Endothelial cell of umbilical vein (primary cell): ENCODE measurements at places on chromosomes 6 and 20. TPM values are rescaled to one million over a fixed set of nuclear protein-coding genes. Genes with fewer than 3 reads are reported as not detected.

Gene TNXB
- total RNA-seq, result 2.7 and 3.2 TPM in 2 replicates

Gene NOTCH4
- 114 and 120 TPM in 2 replicates for total RNA-seq

Gene ZKSCAN4
- 3.6 and 4.1 TPM in 2 replicates for total RNA-seq

Gene HSPA1L
- 0.74 and 0.77 TPM in 2 replicates for total RNA-seq

Gene SERINC1
- total RNA-seq, result 76.5 and 82.0 TPM in 2 replicates

Gene MAN1A1
- total RNA-seq, result 12.9 and 13.3 TPM in 2 replicates

Gene FNDC11
- total RNA-seq, result 0.51 and 0.71 TPM in 2 replicates

Gene ANGPT4
- not detected in 2 replicates for total RNA-seq

Gene HMGN3
- 72.7 and 75.1 TPM in 2 replicates for total RNA-seq

Gene PTK6
- 0.18 TPM in 1 of 2 replicates, not detected in the other for total RNA-seq

Gene C6orf15
- total RNA-seq, result not detected in 2 replicates

- H3K4me3 ChIP-seq, result no peak overlapping the region
- H3K27ac ChIP-seq, result no peak overlapping the region
- H3K4me1 ChIP-seq, result peaks cover 17% of the 10 kb centered on the region
- no peaks in the 10 kb centered on the region for H3K36me3 ChIP-seq
- peak; percentile 61 for DNase-seq
These were observed 31.4 kb upstream of the FBXO9 start for GRCh38 chr6:53033764-53034163.

- H3K4me3 ChIP-seq, result no peak overlapping the region
- DNase-seq, result no peak
- H3K27me3 ChIP-seq, result no peaks in the 10 kb centered on the region
- no peak overlapping the region for H3K27ac ChIP-seq
- peaks cover 5% of the 10 kb centered on the region for H3K4me1 ChIP-seq
These were observed 108.3 kb downstream of the CARMIL1 start for GRCh38 chr6:25387483-25387882.

- H3K27ac ChIP-seq, result no peak overlapping the region
- DNase-seq, result peak; percentile 45
- no peaks in the 10 kb centered on the region for H3K36me3 ChIP-seq
These were observed 890.6 kb downstream of the KIF16B start for GRCh38 chr20:15682690-15683089.

- no peaks in the 10 kb centered on the region for H3K27me3 ChIP-seq
- peak; percentile 59 for DNase-seq
- peak within 1 kb of the TSS; percentile 57 for H3K4me3 ChIP-seq
These were observed at the start of gene GABBR1 for GRCh38 chr6:29632789-29633533. Gene GABBR1 (minus strand): TSS chr6:29633183. CDS start chr6:29632385, 798 bp downstream.

DNA sequence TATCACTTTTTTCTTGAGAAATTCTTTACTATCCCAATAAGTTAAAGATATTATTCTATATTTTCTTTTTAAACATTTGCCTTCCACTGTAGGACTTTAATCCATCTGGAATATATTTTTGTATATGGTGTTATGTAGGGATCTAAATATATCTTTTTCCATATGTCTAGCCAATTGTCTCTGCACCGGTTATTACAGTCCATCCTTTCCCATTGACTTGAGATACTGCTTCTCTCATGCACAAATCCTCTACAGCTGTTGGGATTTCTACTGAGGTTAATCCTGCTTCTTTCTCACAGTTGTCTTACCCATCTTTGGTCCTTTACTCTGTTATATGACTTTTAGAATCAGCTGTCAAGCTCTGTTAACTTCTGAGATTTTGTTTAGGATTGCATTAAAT, 483.8 kb upstream of the CDH4 start:
- no peaks in the 10 kb centered on the region for H3K36me3 ChIP-seq
- H3K27me3 ChIP-seq, result no peaks in the 10 kb centered on the region
- H3K27ac ChIP-seq, result no peak overlapping the region
- H3K4me3 ChIP-seq, result no peak overlapping the region
- H3K4me1 ChIP-seq, result no peaks in the 10 kb centered on the region
- no peak for DNase-seq

GRCh38 chr20:43176726-43177125, 13.0 kb downstream of the PTPRT start:
- no peaks in the 10 kb centered on the region for H3K4me1 ChIP-seq
- H3K27me3 ChIP-seq, result no peaks in the 10 kb centered on the region
- no peak overlapping the region for H3K4me3 ChIP-seq
- no peak overlapping the region for H3K27ac ChIP-seq
- H3K36me3 ChIP-seq, result no peaks in the 10 kb centered on the region

DNA sequence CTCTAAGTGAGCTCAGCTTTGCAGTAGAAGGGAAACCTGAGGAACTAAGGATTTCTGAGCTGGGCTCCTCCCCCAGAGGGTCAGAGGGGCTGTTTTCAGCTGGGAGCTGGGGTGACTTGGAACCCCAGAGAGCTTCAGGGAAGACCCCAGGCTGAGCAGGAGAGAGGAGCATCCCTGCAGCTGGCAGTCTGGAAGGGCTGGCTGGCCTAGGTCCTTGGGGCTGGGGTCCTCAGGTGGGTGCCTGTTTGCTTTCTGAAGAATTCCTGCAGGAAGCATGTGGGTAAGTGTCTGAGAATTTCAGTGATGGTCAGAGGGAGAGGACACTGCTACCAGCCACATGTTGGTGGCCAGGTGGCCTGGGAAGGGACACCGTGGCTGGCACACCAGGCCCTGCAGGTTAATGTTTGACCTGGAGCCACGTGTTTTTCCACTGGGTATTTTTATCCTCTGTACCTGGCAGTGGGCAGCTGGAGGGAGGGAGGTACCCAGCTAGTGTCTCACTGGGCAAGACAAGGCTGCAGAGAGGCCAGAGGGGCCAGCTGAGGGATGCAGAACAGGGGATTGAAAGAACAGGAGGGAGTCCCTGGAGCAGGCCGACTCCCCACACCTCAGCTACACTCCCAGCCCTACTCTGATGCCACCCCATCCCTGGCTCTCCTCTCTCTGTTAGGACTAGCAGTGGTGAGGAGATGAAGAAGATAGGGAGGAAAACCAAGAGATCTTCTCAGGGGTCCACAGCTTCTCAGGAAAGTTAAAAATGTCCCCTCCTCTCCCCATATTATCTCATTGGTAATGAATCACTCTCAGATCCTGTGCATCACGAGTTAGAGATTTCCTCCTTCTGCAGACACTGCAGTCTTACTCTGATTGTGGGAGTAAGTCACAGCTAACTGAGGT, 143.6 kb downstream of the VEGFA start:
- H3K36me3 ChIP-seq, result no peaks in the 10 kb centered on the region
- no peak overlapping the region for H3K27ac ChIP-seq
- H3K4me1 ChIP-seq, result no peaks in the 10 kb centered on the region
- H3K4me3 ChIP-seq, result no peak overlapping the region
- DNase-seq, result no peak
- H3K27me3 ChIP-seq, result no peaks in the 10 kb centered on the region

GRCh38 chr6:51554029-51554428, 533.4 kb downstream of the PKHD1 start:
- H3K27me3 ChIP-seq, result no peaks in the 10 kb centered on the region
- H3K4me1 ChIP-seq, result no peaks in the 10 kb centered on the region
- no peak for DNase-seq
- no peak overlapping the region for H3K27ac ChIP-seq
- no peak overlapping the region for H3K4me3 ChIP-seq
- H3K36me3 ChIP-seq, result no peaks in the 10 kb centered on the region

- no peak for DNase-seq
- no peaks in the 10 kb centered on the region for H3K36me3 ChIP-seq
- no peak overlapping the region for H3K27ac ChIP-seq
- H3K4me3 ChIP-seq, result no peak overlapping the region
These were observed 216.9 kb upstream of the LRFN2 start for GRCh38 chr6:40803897-40804702.

- no peaks in the 10 kb centered on the region for H3K27me3 ChIP-seq
- no peak overlapping the region for H3K27ac ChIP-seq
- H3K4me1 ChIP-seq, result no peaks in the 10 kb centered on the region
- DNase-seq, result no peak
These were observed 14.5 kb downstream of the SNRNP48 start for GRCh38 chr6:7604506-7604905.

- H3K36me3 ChIP-seq, result no peaks in the 10 kb centered on the region
- no peak overlapping the region for H3K4me3 ChIP-seq
- DNase-seq, result no peak
- no peaks in the 10 kb centered on the region for H3K27me3 ChIP-seq
- no peak overlapping the region for H3K27ac ChIP-seq
These were observed 102.1 kb upstream of the LAMP5 start for GRCh38 chr20:9412309-9412708.

DNA sequence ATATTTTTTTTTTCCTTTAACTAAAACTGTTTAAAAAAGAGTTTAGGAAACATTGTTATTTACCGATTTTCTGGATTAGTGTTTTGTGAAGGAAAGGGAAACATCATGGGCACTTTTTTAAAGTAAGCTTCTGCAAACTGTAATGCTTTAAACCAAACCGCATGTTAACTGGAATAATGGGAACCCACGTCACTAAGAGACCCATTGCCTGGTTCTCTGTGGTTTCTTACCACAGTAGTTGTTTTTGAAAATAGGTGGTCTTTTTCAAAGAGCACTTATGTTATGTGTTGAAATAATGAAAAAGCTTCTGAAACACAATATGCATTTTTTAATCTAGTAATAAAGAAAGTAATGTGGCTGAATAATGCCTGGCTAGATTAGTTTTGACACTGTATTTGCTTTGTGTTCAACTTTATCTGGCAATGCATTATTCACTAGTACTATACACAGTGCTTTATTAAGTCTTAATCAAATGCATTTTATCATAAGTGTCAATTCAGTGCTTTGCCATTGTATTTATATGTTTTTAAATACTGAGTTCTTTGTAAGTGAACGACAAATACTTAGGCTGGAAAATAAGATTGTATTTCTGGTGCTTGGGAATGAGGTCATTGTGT, 754.1 kb upstream of the FLRT3 start:
- no peaks in the 10 kb centered on the region for H3K4me1 ChIP-seq
- H3K36me3 ChIP-seq, result no peaks in the 10 kb centered on the region
- no peak for DNase-seq
- no peak overlapping the region for H3K4me3 ChIP-seq
- no peaks in the 10 kb centered on the region for H3K27me3 ChIP-seq
- no peak overlapping the region for H3K27ac ChIP-seq

DNA sequence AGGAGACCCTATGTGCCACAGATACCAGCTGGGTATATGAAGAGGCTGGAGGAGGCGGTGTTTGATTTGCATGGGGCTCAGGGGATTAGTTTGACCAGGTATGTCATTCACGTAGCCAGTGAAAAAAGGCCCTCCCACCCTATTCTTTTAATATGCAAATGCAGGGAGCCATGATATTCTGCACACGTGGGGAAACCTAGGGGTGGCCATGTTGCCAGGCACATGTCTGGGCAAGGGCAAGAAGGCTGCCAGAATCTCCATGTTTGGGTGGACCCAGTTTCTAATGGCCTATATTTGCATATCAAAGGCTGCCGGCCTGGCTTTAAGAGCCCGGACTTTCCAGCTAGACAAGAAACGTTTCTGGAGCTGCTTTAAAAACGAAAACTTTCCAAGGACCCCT, 60.4 kb downstream of the SOX4 start:
- DNase-seq, result no peak

DNA sequence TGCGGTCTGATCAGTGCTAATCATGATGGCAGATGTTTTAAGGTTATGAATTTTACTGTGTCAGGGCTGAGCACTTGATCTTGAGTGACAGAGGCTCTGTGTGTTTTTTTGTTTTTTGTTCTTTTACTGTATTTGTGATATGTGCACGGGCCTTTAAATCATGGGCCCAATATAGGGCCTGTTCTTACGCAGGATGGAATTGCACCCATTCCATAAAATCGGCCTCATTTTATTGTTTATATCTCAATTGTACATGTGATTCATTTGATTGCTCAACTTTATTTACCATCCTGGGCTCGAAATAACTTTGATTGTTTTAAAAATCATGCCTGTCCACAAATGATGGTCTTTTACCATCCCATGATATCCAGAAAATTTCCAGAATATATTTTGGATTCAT, 39.3 kb upstream of the MBOAT1 start:
- no peaks in the 10 kb centered on the region for H3K4me1 ChIP-seq
- no peak overlapping the region for H3K4me3 ChIP-seq
- DNase-seq, result no peak
- no peaks in the 10 kb centered on the region for H3K36me3 ChIP-seq
- no peak overlapping the region for H3K27ac ChIP-seq

DNA sequence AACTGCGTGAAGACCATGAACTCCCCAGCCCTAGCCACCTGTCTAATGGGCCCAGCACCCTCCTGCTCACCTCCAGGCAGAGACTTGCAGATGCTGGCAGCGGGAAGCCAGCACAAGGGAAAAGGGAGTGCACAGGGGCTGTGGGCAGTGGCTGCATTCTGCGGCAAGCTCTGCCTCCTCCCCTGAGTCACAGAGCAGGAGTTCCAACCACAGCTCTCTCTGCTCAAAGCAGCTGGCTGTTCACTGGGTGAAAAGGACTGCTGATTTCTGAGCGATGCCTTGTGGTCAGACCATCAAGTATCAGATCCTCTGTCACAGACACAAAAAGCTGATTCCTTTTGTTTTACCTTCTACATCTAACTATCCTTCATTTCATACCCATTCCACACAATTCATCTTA, 10.5 kb downstream of the NKX2-2 start:
- DNase-seq, result no peak
- no peak overlapping the region for H3K4me3 ChIP-seq
- H3K27ac ChIP-seq, result no peak overlapping the region
- no peaks in the 10 kb centered on the region for H3K36me3 ChIP-seq
- no peaks in the 10 kb centered on the region for H3K4me1 ChIP-seq
- peaks cover 25% of the 10 kb centered on the region for H3K27me3 ChIP-seq

- no peak overlapping the region for H3K27ac ChIP-seq
- H3K4me1 ChIP-seq, result no peaks in the 10 kb centered on the region
- no peak overlapping the region for H3K4me3 ChIP-seq
These were observed 487.6 kb downstream of the PREX1 start for GRCh38 chr20:48339986-48340882.

DNA sequence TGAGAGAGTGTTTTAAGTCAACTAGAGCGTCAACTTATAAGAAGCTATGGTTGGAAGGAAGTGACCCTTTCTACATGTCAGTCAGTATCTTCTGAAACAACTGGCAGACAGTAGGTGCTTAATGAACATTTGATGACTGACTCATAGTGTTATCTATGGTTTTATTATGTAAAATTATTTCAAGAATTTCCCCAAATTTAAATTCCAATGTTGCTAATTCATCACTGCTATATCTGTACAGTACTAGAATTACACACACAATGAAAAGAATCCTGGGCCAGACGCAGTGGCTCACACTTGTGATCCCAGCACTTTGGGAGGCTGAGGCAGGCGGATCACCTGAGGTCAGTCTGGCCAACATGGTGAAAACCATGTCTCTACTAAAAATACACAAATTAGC, 721.4 kb upstream of the FLRT3 start:
- no peak overlapping the region for H3K4me3 ChIP-seq
- H3K4me1 ChIP-seq, result no peaks in the 10 kb centered on the region
- no peak for DNase-seq
- no peak overlapping the region for H3K27ac ChIP-seq
- no peaks in the 10 kb centered on the region for H3K36me3 ChIP-seq
- H3K27me3 ChIP-seq, result no peaks in the 10 kb centered on the region
